CD14-positive monocyte (primary cell): ENCODE measurements at places on chromosomes 11 and 22.

DNA sequence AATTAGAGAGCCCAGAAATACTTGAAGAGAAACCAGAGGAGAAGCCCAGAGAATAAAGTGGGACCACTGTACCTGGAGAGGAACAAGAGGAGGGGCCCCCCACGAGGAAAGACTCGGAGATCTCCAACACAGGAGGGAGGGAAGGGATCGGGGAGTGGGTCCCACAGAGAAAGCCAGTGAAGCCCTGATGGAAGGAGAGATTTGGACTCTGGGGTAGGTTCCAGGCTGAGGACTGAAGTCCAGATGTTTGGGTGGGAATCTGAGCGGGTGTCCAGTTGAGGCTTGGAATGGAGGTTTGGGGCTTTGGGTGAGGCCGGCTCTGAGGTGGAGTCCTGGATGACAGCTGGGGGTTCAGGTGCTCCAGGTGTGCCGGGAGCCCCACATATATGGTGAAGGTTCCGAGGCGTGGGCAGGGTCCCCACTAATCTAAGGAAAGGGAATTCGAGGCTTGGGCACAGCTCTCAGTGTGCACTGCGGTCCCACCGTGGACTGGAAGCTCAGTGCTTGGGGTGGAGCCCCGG, 32.6 kb downstream of the PDE2A start:
- no peak for DNase-seq

DNA sequence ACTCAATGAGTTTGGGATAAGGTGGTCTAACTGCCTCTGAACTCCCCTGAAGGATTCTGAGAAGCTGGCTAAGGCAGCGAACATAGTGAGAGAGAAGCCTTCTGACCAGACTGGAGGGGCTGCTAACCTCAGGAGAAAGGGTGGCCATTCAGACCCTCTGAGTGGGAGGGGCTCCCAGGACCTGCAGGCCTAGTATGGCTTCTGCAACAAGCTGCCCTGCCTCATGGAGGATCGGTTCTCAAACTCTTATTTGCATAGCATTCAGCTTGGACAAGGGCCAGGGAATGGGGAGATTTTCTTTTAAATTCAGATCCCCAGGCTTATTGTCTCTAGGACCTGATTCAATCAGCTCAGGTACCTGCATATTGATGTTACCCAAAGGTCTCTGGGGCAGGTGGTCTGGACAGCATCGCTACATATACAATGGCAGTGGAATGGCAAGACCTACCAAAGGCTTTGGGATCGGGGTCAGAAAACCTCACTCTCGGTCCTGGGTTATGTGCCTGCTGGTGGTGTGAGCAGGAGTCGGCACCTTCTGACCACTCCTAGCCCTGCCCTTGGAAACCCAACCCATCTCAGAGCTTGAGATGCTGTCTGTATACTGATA, 599.1 kb downstream of the BRD1 start:
- DNase-seq: no peak

GRCh38 chr11:109731451-109731850, 309.5 kb downstream of the C11orf87 start:
- DNase-seq: no peak

GRCh38 chr11:59875856-59876519, 2.6 kb upstream of the OOSP3 start:
- DNase-seq: no peak

GRCh38 chr11:2942872-2943710, 13.9 kb upstream of the PHLDA2 start:
- DNase-seq: no peak
